NCI-H1694 treated with DMSO at 0.1 percent for 48 hours (cell line): ENCODE measurements at places on chromosomes 12 and 14.

DNA sequence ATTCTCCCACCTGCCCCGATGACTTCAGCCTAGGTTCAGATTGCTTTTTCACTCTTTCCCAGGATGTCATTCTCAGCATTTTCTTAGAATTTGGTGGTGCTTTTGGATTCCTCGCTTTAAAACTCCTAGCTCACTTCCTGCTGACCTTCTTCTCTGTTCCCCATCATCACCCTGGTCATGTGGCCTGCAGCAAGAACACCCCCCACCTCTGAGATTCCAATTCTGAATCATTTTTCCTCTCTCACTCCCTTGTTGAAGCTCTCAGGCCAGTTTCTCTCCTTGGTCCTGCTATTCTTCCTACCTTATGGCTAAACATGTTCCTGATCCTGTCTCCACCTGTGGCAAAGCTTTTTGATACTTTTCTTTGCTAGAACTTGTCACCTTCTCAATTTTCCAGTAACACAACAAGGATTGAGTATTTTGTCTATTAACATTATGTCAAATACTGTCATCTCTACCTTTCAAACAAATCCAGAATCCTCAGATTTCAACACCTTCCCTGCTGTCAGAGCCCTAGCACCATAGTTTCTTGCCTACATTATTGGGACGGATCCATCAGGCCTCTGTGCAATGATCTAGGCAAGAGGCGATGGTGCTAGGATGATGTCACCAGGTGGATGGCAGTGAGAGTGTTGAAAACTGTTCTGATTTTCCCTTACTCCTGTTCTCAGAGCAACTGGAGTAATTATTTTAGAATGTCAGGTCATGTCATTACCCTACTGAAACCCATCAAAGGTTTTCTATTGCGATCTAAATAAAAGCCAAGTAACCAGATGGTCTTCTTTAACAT lies 233.7 kb downstream of the MON2 start:
- DNase-seq = no peak

GRCh38 chr12:129074379-129074778 lies 221.1 kb downstream of the GLT1D1 start:
- DNase-seq = no peak

GRCh38 chr12:58502226-58502625 lies 418.1 kb downstream of the LRIG3 start:
- peak; percentile 84 for DNase-seq

- DNase-seq = no peak
Measured at GRCh38 chr12:4725057-4725456, 4.9 kb downstream of the GALNT8 start.

GRCh38 chr12:64893961-64894360 lies 69.5 kb downstream of the TBC1D30 start:
- no peak for DNase-seq

DNA sequence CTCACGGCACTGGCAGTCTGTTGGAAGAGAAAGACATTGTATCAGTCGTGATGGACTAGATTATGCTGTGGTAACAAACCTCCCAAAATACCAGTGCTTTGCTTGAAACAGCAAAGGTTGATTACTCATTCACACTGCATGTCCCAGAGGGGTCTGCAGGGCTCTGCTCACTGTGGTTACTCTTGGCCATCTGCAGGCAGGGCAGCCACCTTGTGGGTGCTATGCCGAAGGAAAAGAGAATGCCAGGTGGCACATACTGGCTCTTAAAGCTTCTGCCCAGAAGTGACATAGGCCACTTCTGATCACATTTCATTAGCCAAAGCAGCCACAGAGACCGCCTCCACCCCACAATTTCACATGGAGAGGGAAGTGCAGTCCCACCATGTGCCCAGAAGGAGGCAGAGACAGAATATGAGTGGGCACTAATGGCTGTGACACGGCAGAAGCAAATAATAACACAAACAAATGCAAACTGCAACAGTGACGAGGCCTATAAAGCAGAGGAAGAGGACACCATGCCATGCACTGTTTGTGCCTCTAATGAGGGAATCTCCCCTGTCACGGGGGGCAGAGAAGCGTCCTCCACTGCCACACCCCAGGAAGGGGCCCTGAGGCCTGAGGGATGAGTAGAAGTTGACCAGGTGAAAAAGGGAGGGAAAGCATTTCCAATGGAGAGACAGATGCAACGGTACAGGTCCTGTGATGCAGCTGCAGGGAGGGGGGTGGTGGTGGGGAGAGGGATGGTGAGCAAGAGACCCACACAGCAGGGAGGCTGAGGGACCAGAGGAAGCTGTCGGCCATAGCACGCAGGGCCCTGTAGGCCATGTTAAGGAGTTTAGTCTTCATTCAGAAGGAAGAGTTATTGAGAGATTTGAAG lies 51.7 kb upstream of the KICS2 start:
- no peak for DNase-seq

DNA sequence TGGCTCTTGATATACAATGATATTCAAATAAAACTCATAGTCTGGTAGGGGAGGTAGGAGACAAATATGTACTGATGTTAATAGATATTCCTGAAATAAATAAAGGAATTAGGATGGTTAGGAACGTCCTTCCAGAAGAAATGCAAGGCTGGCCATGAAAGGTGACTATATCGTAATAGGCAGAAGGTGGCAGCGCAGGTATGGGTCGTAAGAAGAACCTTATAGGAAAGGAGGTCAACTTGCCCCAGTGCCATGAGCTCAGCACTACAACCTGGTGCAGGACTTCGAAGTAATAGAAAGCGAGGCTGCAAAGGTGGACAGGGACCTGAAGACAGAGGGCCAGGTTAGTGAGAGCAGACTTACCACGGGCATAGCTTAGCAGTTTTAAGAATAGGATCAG lies 55.3 kb upstream of the FGD4 start:
- no peak for DNase-seq

GRCh38 chr14:33186656-33187055 lies 248.0 kb downstream of the NPAS3 start:
- peak; percentile 7 for DNase-seq

DNA sequence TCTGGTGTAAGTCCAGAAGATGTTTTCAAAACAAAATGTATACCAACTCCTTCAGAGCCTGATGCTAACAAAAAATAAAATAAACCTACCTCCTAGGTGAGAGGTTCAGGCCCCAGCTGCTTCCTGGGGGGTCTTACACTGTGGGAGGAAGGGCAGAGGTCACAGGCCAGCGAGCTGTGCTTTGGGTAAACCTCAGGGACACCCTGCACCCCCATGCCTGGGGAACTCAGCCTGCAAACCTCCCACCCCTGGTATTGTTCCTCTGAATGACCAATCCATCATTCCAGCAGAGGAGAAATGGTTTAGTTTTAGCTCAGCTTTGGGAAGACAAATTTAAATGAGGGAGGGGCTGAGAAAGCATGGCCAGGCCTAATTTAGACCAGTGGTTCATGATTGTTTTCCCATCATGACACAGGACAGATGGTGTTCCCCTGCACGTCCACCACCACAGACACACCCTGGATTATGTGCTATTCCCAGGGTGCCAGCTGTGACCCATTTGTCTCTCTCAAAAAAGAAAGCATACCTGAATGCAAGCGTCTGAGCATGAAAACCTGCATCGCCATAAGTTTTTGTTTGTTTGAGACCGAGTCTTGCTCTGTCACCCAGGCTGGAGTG lies 14.5 kb upstream of the TFCP2 start:
- DNase-seq = no peak

- no peak for DNase-seq
Measured at GRCh38 chr12:7694556-7695236, 879 bp downstream of the GDF3 start.

- no peak for DNase-seq
Measured at GRCh38 chr14:24081739-24082211, 10.4 kb downstream of the CPNE6 start.

- DNase-seq = no peak
Measured at GRCh38 chr12:6698352-6699046, 2.1 kb downstream of the PIANP start.

GRCh38 chr12:106035421-106035820 lies 103.3 kb downstream of the NUAK1 start:
- DNase-seq = no peak

DNA sequence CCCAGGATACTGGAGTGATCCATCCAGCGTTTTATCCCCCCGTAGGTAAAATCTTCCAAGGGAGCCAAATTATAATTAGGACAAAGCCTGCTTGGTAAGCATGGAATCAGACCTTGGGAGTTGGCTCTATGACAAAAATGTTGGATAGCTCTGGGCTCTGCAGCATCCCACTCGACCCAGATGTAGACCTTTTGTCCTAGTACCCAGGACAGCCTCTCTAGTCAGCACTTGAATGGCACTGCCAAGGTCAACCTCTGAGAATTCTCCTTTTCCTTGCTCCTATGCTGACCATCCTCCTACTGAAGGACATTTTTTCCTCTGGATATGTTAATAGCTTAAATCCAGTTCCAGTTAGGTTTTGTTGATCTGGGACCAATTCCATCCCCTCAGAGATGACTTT lies 104.7 kb upstream of the SLC35F4 start:
- DNase-seq = no peak

DNA sequence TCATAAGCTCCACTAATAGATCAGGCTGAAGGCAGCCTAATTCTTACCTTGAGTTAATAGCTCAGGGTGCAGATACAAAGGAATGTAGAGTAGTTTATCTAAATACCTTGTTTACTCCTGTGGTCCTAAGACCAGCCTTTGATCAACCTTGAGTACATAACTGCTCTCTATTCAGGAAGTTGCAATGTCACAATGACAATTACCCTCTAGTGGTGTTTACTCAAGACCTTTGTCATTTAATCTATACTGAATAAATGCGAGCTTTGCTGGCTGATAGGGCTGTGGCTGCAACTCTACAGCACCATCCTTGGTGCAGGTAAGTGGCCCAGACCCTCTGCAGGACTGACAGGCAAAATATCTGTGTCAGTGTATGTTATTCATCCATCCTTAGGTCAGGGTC lies 282.7 kb downstream of the ATXN7L3B start:
- no peak for DNase-seq

DNA sequence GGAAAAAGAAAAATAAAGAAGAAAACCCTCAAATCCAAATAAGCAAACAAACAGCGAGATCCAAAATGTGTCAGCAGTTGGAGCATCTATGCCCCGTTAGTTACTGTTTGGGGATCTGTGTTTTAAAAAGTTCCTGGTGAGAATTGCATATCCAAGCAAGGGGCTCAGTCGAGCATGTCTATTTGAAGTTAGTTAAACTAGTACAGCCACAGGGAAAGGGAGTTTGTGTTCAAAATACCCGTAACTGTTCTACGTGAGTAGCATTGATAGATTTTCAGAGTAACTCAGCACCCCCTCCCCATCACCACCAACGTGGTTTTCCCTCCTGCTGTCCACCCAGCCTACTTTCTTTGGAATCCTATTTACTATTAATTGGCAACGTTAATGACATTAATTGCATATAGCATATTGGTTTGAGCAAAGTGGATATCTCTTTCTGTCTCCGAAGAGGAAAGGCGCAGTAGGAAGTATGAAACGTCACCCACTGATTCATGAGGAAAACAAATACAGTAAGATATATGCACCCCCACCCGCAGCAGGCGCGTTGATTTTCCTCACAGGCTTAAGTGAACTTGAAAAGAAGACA lies 1.5 kb downstream of the NPAS3 start:
- DNase-seq = peak; percentile 20
